ENCODE measurements at places on chromosomes 3 and 15.
A peak's percentile ranks its signal among the peaks of the same experiment; 100 is the strongest.

- DNase-seq = no peak
These were observed 61.9 kb downstream of the SMAD3 start for GRCh38 chr15:67127331-67127664.

DNA sequence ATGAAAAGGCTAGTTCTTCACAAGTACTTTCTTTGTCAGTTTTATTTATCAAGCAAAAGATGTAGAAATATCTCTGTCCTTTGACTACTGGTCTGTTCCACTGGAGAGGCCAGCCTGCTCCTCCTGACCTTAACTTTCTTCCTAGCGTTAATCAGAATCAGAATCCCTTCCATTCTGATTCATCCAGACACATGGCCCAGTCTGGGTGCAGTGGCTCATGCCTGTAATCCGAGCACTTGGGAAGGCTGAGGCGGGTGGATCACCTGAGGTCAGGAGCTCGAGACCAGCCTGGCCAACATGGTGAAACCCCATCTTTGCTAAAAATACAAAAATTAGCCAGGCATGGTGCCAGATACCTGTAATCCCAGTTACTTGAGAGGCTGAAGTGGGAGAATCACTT is 32.0 kb upstream of the MANF start:
- DNase-seq = no peak

GRCh38 chr15:69290346-69291164 is 8.2 kb upstream of the PAQR5 start:
- no peak for DNase-seq

DNA sequence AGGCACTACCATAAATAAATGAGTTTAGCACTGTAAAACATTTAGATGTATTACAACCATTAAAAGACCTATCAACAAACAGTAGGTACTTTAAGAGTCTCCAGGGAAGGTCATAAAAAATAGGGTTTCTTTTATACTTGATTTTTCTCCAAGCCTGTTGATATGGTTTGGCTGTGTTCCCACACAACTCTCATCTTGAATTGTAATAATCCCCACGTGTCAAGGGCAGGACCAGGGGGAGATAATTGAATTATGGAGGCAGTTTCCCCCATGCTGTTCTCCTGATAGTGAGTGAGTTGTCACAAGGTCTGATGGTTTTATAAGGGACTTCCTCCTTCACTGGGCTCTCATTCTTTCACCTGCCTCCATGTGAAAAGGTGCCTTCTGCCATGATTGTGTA is 468.9 kb upstream of the UBE2E2 start:
- DNase-seq = no peak

DNA sequence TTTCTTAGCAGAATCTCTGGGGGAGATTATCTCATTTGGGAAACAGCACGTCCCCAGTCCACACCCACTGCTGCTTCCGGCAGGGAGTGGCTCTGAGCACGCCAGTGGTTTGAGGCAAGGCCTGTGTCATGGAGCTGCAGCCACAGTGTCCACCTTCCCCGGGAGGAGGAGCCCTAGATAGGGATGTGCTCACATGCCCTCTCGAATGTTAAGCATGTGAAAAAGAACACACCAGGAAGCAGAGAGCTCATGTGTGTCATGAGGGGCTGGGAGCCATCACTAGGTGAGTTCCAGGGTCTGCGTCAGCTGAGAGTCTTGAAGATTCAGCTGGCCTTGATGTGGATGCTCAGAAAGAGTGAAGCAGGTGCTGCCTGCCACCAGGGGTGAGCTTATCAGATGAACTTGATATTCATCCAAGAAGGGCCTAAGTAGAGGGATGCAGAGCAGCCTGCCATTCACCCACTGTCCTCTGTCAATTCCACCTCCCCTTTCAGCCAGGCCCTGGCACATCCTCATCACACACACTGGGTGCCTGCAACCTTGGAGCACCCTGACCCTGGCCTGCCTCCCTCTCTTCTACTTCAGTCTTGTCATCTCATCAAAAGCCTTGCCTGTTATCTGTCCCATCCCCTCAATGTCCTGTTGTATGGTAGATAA is 16.3 kb downstream of the ITGA11 start:
- no peak for DNase-seq

GRCh38 chr3:197260491-197261163 is 37.8 kb downstream of the DLG1 start:
- peak; percentile 13 for DNase-seq
